G401 (cell line): ENCODE measurements at places on chromosomes 2 and 18.

DNA sequence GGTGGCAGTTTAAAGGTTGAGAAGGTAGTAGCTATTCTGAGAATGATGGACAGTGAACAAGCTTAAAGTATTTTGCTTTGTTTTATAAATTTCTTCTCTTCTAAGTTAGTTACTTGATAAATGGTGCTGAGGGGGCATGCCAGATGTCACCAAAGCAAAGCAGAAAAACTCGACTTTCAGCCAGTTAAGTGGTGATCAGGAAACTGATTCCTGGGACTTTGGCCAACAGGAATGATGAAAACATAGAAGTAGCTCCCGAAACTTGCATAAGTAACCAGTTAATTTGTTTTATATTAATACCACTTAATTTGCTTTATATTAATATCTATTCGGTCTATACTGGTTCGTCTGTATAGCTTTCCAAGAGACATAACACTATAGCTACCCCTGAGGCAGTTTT lies 82.6 kb downstream of the FANCL start:
- DNase-seq: no peak

GRCh38 chr2:170247882-170248393 lies 70.0 kb downstream of the MYO3B start:
- DNase-seq: no peak

- no peak for DNase-seq
Observed at GRCh38 chr2:239970004-239970623, 55.0 kb downstream of the NDUFA10 start.

DNA sequence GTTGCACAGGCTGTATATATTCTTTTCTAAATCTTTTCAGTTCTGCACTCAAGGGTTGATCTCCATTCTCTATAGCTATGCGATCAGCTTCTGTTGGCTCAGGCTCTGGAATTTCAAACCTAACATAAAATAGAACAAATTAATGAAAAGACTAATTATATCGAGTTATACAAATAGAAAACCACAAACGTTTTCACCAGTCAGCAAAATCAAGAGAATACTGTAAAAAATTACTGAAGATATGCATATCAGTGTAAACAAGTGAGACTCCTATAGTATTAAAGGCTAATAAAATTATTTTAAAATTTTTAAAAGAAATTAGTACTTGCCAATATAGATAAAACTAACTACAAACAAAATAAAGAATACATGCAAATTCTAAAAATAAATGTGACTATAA lies 107.0 kb downstream of the SOS1 start:
- no peak for DNase-seq

DNA sequence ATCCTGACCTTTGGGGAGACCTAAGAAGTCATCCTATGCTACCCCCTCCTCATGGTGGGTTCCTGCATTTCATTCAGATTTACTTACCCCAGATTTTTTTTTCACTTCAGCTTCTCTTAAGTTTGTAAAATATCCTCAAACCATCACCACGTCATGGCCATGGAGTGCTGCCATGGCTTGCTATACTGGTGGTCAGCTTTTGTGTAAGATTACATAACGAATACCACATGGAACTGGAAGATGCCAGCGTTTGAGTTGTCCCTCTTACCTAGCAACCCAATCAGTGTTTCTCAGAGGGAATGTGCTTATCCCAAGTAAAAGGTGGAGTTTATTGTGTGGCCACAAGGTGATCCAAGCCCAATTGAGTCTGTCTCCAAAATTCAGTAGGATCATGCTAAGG lies 148.6 kb upstream of the ALPP start:
- DNase-seq: no peak

DNA sequence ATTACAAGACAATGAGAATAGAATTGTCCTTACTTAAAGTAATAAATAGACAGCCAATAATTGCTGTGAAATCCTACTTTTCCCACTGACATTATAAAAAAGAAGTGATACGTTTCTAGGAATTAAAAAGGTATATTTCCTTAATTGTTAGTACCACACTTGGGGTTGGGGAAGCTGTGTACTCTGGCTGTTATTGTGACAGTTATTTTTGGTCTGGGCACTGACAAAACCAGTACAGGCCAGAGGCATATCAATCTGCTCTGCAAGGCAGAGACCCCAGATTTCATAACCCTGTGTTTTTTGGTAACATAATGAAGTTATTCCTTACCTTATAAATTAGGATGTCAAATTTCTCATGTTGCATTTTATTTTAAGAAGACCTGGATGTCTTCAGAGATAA lies 66.5 kb downstream of the RAB10 start:
- DNase-seq: no peak

GRCh38 chr2:15667809-15668556 lies 76.3 kb downstream of the DDX1 start:
- DNase-seq: no peak

DNA sequence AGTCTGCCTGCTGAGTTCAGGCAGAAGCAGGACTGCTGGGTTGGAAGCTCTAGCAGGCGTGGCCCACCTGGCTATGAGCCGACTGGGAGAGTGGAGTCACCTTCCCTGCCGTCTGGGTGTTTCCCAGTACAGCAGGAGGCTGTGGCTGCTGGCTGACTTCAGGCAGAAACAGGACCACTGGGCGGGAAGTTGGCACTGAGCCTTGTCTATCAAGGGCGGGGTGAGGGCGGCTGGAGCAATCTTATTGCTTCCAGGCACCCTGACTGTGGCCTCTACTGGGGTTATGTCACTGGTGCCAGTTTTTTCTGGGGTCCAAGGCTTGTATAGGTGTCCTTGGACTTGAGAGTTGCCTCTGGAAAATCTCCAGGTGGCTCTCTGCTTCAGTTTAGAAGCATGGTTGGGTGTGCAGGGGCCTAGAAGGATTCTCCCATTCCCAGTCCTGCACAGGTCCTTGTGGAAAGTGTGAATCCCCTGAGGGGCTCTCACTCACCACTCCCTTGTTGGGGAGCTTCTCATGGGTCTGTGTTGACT lies 30.5 kb downstream of the LTBP1 start:
- DNase-seq: no peak

DNA sequence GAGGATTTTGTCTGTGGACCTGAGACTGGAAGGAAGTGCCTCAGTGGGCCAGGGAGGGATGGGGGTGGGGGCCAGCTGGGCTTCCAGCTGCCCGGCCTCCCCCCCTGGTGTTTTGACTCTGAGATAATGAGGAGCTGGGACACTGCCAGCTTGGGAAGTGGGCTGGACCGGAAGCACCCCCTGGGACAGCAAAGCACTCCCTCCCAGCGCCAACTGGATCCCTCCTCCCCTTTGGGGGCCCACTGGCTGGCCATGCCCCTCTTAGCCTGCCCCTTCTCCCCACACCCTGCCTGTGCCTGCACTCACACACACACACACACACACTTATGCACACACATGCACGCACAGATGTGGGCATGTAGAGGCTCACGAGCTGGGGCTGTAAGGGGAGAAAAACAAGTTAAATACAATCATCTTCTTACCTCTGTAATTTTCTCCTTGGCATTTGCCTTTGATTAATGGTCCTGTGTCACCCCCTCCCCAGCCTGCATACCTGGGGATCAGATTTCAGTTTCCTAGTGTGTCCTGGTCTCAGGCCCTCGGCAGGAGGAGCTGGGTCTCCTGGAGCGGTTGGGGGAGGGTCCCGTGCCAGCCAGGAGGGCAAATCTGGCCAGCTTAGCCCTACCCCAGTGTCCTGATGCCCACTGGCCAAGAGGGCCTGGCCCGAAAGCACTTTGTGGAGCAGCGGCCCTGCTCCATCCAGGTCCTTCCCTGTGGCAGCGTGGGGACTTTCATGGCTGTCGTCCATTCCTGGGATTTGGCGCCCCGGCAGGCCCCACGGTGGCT lies 3.6 kb downstream of the ITM2C start:
- no peak for DNase-seq

DNA sequence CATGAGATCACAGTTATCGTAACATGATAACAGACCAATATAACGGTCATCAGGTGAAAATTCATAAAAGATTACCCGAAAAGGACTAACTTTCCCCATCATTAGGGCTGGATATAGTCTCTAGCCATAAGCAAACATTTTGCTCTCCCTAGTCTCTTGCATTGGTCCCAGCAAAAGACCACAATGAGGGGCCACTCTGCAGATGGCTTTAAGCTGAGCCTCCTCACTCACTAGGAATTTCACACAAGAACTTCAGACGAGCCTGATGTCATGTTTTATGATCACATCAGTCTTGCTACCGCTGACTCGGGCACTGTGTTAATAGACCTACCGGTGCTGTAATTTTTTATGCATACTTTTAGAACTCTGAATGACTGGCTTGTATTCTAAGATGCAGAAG lies 35.2 kb downstream of the STK17B start:
- DNase-seq: no peak

GRCh38 chr2:42214669-42215068 lies 45.5 kb downstream of the EML4 start:
- DNase-seq: no peak

- no peak for DNase-seq
Observed at GRCh38 chr2:55838653-55839052, 84.9 kb downstream of the EFEMP1 start.

DNA sequence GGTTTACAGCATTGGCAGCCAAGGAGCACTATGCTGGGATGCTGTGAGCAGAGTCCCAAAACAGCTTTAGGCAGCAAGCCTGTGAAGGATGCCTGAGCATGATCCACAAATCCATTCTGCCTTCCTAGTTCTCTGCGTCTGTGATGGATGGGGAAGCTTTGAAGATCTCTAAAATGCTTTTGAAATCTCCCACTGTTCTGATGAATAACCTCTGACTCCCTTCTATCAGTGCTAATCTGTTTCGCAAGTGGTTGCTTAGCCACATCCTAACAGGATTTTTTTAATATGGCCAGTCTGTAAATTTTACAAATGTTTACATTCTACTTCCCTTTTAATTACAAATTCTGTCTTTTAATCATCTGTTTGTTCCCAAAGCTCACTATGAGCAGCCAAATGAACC lies 319.2 kb downstream of the GULP1 start:
- DNase-seq: no peak

GRCh38 chr2:60445684-60446179 lies 107.7 kb downstream of the BCL11A start:
- DNase-seq: no peak

DNA sequence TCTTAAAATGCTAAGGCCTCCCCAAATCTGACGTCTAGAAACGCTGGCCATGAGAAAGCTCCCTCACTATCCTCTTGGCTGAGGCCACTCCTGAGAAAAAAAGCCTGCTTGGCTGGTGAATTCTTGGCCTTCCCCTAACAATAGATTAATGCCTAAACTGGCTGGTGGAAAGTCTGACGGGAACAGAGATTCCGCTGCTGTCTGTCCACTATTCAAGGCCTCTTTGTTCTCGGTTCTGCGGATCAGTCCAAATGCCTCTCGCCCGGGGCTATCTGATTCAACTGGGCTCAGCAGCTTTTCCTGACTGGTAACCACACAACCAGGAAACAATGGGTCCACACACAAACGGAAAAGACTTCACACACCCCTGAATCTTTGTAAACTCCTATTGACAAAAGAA lies 27.2 kb downstream of the PXDN start:
- DNase-seq: no peak

GRCh38 chr18:3466045-3466444 lies 16.1 kb downstream of the TGIF1 start:
- DNase-seq: no peak

GRCh38 chr18:1559563-1559962 lies 654.9 kb downstream of the ADCYAP1 start:
- no peak for DNase-seq

DNA sequence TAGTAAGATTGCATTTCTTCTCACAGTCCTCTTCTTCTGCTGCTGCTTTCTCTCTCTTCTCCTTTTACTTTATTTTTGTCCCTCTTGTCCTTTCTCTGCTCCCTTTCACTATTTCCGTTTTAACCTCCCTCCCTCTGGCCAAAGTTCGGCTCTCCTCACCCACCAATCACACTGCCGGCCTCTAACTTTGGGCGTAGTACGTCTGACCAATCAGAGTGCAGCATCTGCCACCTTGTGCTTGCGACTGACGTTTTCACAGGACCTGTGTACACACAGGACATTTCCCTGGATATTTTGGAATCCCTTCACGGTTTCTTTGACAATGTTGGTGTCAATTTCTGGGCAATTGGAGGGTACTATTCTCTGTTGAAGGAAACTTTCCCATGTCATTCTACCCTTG lies 22.6 kb upstream of the ICOS start:
- no peak for DNase-seq

- DNase-seq: peak; percentile 70
Observed at GRCh38 chr2:27954221-27954673, 63.7 kb downstream of the BABAM2 start.

DNA sequence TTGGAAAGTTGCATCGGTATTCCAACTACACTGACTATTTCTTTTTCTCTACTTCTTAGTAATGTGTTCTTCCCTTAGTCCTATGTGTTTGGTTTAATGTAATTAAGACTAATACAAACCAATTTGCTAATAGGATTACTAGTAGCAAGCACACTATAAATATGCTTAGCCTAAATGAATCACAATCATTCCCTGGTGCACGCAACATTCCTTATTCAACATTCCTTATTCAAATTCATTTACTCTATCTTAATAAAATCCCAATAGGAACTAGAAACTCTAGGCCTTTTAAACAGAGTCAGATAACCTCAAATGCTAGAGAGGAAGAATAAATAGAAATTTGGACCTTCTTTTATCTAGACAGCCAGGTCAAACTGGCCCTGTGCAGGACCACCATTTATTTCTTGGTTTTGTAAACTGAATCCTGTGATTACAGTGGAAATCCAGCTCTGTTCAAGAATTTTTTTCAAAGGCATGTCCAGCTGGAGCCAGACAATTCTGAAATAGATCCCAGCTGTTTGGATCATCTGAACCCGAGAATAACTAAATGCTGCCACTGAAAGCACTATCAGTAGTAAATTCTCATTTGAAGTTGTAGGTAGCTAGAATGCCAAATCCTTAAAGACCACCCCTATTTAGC lies 103.1 kb downstream of the PPP1R1C start:
- DNase-seq: no peak

- DNase-seq: no peak
Observed at GRCh38 chr2:220531216-220531615, 903.8 kb downstream of the SLC4A3 start.

DNA sequence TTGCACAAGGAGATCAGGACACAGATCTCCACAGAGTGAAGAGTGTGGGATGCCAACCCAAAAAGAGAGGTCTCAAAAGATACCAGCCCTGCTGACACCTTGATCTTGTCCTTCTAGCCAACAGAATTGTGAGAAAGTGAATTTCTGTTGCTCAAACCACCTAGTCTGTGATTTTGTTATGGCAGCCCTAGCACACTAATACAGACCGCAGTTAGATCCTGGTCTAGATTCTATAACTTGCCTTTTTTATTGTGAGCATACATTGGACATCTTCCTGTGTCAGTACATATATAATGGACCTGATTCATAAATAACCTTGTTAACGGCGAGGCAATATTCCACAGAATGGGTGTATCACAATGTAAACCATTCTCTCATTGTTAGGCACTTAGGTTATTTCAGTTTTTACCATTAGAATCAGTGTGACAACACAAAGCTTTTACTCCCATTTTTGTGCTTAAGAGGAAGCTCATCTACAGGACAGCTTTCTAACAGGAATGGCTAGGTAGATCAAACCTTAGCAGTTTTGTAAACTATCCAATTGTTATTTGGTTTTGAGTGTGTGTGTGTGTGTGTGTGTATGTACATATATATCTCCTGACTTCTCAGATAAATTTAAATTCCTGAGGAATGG lies 89.0 kb downstream of the ACSL3 start:
- DNase-seq: no peak
